DMS53 (cell line): ENCODE measurements at places on chromosomes 6 and 20.

- DNase-seq, result no peak
Observed at GRCh38 chr20:63351326-63351700, 9.8 kb downstream of the CHRNA4 start.

GRCh38 chr20:2125474-2126112, 24.0 kb downstream of the STK35 start:
- DNase-seq, result no peak

DNA sequence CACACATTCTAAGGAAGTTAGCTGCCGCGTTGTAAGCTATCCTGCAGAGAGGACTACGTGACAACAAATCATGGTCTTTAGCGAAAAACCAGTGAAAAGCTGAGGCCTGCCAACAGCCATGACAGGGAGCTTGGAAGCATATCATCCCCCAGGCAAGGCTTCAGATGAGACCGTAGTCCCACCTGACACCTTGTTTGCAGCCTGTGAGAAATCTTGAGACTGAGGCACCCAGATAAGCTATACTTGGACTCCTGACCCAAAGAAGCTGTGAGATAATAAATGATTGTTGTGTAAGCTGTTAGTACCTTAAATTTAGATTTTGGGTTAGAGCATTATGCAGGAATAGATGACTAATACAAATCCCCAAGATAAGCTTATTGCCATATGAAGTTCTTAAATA, 45.4 kb upstream of the SENP6 start:
- DNase-seq, result no peak

GRCh38 chr6:146923205-146923833, 280.9 kb upstream of the STXBP5 start:
- DNase-seq, result no peak

- peak; percentile 8 for DNase-seq
Observed at GRCh38 chr6:118709859-118710350, 58.5 kb upstream of the CEP85L start.

DNA sequence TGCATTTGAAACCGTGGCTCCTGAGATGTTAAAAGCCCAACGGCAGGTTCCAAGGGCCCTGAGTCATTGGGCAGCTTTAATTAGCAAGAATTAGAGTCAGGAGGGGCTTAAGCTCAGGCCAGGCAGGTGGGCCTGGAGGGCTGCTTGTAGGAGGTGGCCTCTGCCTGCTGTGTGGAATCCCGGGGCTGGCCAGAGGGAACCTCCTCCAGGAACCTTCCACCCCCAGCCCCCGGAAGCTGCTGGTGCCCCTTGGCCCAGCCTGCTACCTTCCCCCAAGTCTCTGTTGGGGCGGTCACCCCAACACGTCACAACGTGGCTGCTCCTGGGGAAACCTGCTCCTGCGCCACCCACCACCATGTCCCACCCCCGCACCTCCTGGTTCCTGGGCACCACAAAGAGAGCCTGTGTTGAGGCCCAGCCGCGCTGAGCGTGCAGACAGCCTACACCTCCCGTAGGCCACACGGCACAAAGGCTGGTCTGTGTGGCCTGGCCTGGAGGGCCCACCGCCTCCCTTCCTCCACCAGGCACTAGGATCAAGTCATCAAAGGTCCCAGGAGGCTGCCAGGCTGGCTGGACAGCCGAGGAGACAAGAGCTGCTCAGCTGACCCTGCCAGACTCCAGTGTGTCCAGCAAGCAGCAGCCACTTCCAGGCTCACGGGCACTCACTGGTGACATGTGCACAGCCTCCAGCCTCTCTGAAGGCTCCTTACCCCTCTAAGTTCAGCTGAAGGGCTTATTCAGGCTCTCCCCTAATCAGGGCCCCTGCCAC, 86.3 kb downstream of the SNX5 start:
- no peak for DNase-seq
